ENCODE measurements at places on chromosomes 2 and 18. TPM values are rescaled to one million over a fixed set of nuclear protein-coding genes. Genes with fewer than 3 reads are reported as not detected.

- no peaks in the 10 kb centered on the region for H3K27me3 ChIP-seq
- DNase-seq: no peak
These were observed 16.1 kb upstream of the PUM2 start for GRCh38 chr2:20366672-20367116.

DNA sequence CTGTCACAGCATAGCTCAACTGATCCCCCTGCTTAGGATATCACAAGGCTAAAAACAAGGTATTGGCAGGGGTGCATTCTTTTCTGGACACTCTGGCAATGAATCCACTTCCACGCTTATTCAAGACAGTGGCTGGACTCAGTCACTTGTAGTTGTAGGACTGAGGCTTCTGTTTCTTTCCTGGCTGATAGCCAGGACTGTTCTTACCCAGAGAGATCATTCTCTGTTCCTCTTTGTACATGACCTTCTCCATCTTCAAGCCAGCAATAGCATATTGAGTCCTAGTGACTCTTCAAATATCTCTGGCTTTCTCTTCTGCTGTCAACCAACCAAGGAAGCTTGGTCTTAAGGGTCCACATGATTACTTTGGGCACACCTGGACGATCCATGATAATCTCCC is 241.3 kb downstream of the RBM43 start:
- H3K27ac ChIP-seq: no peak overlapping the region
- H3K4me1 ChIP-seq: no peaks in the 10 kb centered on the region
- H3K4me3 ChIP-seq: no peak overlapping the region
- no peak for DNase-seq

DNA sequence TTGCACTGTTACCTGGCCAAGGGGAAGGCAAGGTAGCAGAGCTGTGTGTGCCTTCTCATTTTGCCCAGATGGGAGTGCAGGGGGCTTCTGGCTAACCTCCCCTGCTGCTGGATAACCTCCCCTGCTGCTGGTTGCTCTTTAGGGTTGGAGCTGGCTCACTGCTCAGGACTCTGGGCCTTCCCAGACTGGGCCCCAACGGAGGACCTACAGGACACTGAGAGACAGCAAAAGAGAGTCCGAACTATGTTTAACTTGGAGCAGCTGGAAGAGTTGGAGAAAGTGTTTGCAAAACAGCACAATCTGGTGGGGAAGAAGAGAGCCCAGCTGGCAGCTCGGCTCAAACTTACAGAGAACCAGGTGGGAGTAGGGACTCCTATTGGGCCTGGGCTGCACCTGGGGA is 5.8 kb upstream of the SMYD5 start:
- H3K27ac ChIP-seq: no peak overlapping the region
- H3K4me1 ChIP-seq: peaks cover 9% of the 10 kb centered on the region
- no peak overlapping the region for H3K4me3 ChIP-seq
- H3K27me3 ChIP-seq: no peaks in the 10 kb centered on the region
- no peaks in the 10 kb centered on the region for H3K36me3 ChIP-seq

Gene UBE2F
- 95.6 TPM for polyA plus RNA-seq

Gene ZBTB14
- polyA plus RNA-seq: 16.0 TPM

Gene CCDC150
- polyA plus RNA-seq: 0.31 TPM

DNA sequence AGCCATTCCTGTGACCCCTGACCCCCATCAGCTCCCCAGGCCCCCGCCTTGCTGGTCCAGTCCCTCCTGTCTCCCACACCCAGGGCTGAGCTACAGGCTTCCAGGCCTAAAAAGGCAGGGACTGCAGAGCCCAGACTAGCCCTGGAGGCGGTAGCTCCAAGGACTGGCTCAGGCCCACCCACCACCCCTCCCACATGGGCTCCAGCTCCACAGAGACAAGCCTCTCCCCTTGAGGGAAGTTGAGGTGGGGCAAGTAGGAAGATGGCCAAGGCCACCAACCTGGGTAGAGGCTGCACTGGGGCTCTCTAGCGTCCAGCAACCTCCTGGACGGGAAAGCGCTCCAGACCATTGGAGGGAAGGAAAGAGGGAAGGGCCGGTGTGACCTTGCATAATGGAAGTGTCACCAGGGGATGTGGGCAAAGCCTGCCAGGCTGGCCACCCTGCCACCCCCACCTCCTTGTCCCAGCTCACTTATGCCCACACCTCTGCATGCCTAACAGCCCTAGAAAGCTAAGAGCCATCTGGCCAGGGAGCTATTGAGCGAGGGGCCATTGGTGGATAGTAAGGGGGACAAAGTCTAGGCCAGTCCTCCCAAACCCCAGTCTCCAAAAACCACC is 63.1 kb downstream of the TNS1 start:
- DNase-seq: no peak
- no peak overlapping the region for H3K4me3 ChIP-seq
- H3K36me3 ChIP-seq: no peaks in the 10 kb centered on the region
- H3K27ac ChIP-seq: no peak overlapping the region

DNA sequence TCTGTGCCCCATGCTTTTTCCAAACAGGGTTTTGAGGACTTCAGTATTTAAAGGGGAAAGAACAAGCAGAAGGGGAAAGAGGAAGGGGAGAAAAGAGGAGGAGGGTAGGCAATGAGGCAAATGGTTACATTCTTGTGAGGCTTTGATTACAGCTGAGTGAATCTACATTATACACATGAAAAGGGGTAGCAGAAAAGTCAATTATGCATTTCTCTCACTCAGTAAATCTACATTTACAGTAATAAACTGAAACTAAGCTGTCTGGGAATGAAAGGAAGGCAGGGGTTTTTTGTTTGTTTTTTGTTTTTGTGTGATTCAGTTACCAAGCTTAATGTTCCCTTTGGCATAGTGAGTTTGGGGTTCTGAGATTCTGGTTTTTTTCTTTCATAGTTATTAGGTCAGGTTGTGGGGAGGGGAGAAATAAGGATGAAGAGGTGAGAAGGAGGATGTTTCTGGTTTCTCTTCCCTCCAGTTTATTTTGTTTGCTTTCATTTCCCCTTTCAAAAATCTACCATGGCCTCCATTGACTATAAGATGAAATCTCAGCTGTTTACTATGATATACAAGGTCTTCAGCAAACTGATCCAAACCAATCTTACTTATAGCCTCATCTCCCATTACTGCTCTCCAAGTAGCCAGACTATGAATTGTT is 18.7 kb downstream of the C18orf63 start:
- H3K27me3 ChIP-seq: no peaks in the 10 kb centered on the region
- H3K4me3 ChIP-seq: no peak overlapping the region
- H3K27ac ChIP-seq: no peak overlapping the region
- no peak for DNase-seq
- no peaks in the 10 kb centered on the region for H3K4me1 ChIP-seq
- H3K36me3 ChIP-seq: no peaks in the 10 kb centered on the region

GRCh38 chr2:44674473-44675284 is 266.8 kb upstream of the SIX3 start:
- peaks cover 9% of the 10 kb centered on the region for H3K4me1 ChIP-seq
- H3K36me3 ChIP-seq: no peaks in the 10 kb centered on the region
- H3K27me3 ChIP-seq: no peaks in the 10 kb centered on the region
- no peak overlapping the region for H3K27ac ChIP-seq
- H3K4me3 ChIP-seq: no peak overlapping the region
- DNase-seq: no peak

DNA sequence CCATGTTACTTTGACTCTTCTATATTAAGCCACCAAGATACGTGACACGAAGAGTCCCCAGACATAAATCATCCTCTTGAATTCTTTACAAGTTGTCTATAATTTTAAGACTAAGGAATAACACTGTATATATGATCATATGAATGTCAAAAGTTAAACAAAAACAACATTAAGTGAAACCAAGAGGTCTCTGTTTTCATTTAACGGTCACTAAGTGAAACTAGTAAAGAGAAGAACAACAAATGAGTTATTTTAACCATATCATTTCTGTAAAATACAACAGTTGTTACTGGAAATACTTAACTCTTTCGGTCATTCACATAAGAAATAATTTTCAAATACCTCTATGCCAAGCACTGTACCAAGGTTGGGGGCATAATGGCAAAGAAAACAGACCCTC is 45.7 kb upstream of the STK17B start:
- DNase-seq: no peak
- no peak overlapping the region for H3K4me3 ChIP-seq
- H3K27me3 ChIP-seq: no peaks in the 10 kb centered on the region
- H3K36me3 ChIP-seq: no peaks in the 10 kb centered on the region

All from naive thymus-derived CD4-positive, alpha-beta T cell (primary cell).